ENCODE measurements at places on chromosomes 5 and 9.

GRCh38 chr5:32522429-32523143 is 62.8 kb upstream of the SUB1 start:
- no peak for DNase-seq

GRCh38 chr9:71812385-71812784 is 44.1 kb upstream of the CEMIP2 start:
- DNase-seq, result no peak

- no peak for DNase-seq
Observed at GRCh38 chr5:38650540-38650939, 94.1 kb upstream of the LIFR start.

DNA sequence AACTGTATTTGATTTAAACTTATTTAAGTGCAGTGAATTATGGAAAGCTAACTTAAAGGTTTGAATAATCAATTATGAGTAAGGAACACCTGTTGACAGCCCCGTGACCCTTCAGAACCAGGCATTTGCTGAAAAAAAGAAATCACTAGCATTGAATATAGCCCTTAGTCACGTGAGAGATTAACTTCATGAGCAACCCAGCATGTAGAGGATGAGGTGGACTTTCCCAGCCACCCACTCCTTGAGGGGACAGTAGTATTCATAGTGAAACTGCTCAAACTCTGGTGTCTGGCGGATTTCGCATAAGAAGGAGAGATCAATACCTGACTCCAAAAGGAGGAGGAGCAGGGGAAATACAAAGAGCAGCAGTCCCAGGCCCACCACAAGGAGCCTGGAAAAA is 184.8 kb upstream of the RASEF start:
- no peak for DNase-seq

- DNase-seq, result no peak
Observed at GRCh38 chr9:29939559-29939958, 2366.3 kb upstream of the C9orf72 start.

GRCh38 chr5:35281613-35282012 is 51.3 kb upstream of the PRLR start:
- no peak for DNase-seq

DNA sequence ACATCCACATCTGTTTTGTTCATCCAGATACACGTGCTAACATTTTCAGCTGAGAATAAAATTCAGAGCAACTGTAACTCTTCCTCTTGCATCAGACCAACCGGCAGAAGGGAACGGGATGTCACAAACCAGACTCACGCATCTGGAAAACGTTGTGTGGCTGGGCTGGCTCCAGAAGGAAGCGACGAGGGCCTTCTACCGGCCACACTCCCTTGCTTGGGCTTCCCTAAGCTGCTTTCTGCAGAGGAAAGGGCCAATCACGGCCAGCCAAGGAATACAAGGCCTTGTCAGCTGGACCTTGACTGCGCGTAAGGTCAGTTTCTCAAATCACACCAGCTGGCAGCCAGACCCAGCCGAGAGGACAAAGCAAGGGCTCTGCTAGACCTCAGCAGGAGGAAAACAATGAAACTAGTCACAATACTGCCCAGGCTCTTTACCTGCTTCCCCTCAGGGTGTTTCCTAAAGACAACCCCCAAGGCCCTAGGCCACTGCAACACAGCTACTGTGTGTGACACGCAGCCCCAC is 106.1 kb downstream of the THBS4 start:
- DNase-seq, result no peak

- no peak for DNase-seq
Observed at GRCh38 chr5:79075646-79076426, 6.3 kb downstream of the BHMT2 start.

DNA sequence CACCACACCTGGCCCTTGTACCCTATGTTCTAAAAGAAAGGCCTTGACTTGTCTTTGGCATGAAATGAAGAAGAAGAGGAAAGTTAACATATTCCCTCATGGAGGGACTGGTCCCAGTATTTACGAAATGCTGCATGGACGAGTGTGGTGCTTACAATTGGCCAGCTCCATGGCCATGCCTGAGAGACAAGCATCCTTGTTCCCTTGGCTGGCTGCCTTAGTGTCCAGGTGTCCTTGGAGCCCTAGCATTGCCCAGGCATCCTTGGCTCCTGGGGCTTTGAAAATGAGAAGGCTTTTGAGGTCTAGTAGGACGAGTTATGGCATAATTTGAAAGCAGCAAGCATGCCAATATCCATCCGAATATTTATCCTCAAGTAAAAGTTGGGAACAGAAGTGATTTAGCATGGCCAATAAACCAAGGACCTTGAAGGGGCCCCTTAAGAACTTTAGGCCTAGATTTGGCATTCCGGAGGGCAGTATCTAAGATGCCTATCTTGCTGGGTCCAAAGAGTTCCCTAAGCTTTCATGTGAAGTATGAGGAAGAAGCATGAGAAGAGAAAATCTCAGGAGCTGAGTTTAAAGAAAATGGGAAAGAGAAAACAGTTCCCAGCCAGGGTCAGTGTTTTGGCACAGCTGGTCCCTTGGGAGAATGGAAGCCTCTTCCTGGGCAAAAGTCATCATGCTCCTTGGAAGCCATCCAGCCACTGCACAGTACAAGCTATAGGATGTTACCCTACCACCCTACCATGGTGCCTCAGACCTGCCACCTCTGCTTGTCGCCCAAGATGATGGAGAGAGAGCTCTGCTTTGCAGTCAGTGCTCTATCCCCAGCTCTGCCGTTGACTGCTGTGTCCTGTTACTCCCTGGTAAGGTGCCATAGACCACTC is 91.0 kb downstream of the AOPEP start:
- DNase-seq, result no peak

DNA sequence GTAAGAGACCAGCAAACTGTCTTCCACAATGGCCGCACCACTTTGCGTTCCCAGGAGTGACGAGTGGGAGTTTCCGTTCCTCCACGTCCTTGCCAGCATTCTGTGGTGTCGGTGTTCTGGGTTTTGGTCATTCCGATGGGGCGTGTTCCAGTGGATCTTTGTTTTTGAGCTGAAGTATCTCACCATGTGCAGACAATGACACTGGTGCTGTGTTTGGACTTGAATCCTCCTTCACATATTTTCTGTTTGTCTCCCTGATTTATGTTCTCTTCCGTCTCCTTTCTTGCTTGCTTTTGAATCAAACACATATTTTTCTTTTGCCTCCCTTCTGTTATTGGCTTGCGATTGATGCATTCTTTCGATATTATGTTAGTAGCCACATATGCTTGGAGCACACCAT is 60.8 kb upstream of the IRX4 start:
- no peak for DNase-seq

GRCh38 chr5:56039985-56040384 is 45.2 kb upstream of the IL6ST start:
- DNase-seq, result no peak

DNA sequence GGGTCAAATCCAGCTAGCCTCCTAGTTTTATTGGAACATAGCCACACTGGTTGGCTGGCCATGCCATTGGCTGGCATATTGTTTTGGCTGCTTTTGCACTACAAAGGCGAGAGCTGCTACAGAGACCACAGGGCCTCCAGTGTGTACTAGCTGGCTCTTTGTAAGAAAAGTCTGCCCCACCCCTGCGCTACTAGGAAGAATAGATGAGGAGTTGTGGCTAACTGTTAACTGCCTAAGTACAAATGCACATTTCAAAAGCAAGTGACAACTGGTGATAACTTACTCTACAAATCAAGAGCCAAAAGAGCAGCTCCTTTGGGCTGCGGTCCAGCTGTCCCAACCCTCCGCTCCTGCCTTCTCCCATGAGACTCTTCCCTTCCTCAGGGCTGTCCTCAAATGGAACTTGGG is 63.9 kb downstream of the SERINC5 start:
- no peak for DNase-seq

DNA sequence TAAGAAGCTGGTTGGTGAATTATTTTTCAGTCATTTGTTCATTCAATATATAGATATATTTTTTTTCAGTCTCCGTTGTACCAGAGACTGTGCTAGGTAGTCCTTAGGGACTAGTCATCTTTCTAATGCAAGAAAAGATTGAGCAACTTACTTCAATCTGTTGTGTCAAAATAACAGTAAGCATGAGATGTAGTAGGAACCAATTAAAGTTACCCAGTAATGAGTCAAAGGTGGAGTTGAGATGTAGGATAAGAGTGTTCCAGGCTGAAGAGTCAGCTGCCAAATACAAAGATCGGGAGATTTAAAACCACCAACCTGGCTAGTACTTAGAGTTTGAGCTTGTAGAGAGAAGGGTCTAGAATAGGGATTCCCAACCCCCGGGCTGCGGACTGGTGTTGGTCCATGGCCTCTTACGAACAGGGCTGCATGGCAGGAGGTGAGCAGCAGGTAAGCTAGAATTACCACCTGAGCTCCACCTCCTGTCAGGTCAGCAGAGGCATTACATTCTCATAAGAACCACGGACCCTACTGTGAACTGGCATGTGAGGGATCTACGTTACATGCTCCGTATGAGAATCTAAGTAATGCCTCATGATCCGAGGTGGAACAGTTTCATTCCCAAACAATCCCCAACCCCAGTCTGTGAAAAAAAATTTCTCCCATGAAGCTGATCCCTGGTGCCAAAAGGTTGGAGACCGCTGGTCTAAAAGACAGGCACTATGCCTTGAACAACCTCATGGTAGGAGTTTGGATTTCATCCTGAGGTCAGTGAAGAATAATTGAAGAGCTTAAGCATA is 1241.5 kb upstream of the WWC1 start:
- no peak for DNase-seq
